ENCODE measurements at places on chromosomes 4 and X.

- DNase-seq, result no peak
These were observed 24.7 kb downstream of the KCNE5 start for GRCh38 chrX:109600237-109600651.

DNA sequence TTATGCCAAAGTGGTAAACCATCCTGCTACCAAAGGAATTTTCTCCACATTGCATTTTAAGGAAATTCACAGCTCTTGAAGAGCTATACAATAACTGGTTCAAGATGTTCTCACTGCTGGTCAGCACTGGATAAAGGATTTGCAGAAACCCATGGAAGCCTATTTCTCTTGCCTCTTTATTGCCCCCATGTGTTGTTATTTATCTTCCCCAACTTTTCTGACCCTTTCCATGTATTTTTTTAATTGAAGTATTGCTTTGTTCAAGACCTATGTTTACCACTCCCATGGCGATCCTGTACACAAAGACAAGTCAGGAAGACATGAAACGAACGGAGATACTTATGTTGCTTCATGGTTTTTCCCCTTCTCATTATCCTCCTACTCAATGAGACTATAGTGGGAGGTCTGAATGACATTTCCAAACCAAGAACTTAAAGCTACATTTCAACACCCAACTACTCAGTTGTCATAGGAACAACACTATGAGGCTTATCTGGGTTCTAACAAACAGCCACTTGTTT, 566.4 kb upstream of the DIPK2B start:
- DNase-seq, result no peak

DNA sequence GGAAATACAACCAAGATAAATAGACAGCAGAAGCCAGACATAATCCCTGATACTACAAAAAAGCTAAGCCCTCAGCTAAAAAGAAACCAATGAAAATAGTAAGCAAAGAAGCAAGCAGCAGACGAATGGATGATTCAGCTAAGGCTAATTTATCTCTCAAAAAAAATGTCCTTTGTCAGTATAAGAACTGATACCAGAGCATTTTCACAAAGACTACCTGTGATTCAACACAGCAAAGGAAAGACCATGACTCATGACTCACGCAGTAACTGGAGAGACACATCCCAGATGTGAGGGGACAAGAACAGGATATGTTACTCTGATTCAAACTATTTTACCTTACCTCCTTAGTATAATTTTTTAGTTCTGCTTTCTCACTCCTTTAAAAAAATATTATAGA, 22.7 kb upstream of the TMPRSS11F start:
- DNase-seq, result no peak

- peak; percentile 36 for DNase-seq
These were observed 38.5 kb upstream of the FGFBP2 start for GRCh38 chr4:16001484-16001858.

DNA sequence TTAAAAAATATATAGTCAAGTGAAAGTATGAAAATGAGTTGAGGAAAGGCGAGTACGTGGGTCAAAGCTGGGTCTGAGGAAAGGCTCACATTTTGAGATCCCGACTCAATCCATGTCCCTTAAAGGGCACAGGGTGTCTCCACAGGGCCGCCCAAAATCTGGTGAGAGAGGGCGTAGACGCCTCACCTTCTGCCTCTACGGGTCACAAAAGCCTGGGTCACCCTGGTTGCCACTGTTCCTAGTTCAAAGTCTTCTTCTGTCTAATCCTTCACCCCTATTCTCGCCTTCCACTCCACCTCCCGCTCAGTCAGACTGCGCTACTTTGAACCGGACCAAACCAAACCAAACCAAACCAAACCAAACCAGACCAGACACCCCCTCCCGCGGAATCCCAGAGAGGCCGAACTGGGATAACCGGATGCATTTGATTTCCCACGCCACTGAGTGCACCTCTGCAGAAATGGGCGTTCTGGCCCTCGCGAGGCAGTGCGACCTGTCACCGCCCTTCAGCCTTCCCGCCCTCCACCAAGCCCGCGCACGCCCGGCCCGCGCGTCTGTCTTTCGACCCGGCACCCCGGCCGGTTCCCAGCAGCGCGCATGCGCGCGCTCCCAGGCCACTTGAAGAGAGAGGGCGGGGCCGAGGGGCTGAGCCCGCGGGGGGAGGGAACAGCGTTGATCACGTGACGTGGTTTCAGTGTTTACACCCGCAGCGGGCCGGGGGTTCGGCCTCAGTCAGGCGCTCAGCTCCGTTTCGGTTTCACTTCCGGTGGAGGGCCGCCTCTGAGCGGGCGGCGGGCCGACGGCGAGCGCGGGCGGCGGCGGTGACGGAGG, at the start of gene FMR1:
TSS of gene FMR1 (plus strand) at position 728 of the 831 bp plus-strand sequence. CDS start 261 bp downstream, outside the sequence.
- DNase-seq, result peak; percentile 94

- no peak for DNase-seq
These were observed 85.9 kb downstream of the ARSJ start for GRCh38 chr4:113893546-113893945.

GRCh38 chrX:39815631-39816030, 282.1 kb downstream of the BCOR start:
- no peak for DNase-seq

GRCh38 chrX:7841084-7841805, 1.7 kb upstream of the VCX start:
- DNase-seq, result no peak

- no peak for DNase-seq
These were observed 70.7 kb downstream of the REPS2 start for GRCh38 chrX:17017134-17017533.

GRCh38 chr4:147288512-147288911, 192.4 kb upstream of the EDNRA start:
- no peak for DNase-seq

- no peak for DNase-seq
These were observed 40.5 kb upstream of the NRK start for GRCh38 chrX:105781804-105782203.

DNA sequence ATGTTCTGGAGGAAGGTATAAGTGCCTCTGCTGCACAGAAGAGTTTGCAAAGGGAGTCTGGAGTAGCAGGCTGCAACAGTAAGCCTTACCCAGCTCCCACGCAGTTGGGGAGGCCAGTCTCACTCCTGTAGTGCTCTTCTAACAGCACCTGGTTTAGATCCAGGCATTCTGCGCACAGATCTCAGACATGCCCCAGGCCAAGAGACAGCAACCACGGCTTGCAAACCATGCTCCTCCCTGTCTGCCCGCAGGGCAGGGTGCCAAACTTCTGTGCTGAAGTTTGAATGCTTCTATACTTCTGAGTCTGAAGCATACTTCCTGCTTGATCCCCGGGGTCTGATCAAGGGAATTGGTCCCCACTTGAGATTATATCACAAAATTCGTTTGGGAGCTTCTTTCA, 106.3 kb downstream of the LINC00632 start:
- no peak for DNase-seq

- DNase-seq, result no peak
These were observed 221.2 kb downstream of the NKX6-1 start for GRCh38 chr4:84277923-84278322.

- DNase-seq, result no peak
These were observed 315.8 kb downstream of the RPA4 start for GRCh38 chrX:97199501-97199900.

DNA sequence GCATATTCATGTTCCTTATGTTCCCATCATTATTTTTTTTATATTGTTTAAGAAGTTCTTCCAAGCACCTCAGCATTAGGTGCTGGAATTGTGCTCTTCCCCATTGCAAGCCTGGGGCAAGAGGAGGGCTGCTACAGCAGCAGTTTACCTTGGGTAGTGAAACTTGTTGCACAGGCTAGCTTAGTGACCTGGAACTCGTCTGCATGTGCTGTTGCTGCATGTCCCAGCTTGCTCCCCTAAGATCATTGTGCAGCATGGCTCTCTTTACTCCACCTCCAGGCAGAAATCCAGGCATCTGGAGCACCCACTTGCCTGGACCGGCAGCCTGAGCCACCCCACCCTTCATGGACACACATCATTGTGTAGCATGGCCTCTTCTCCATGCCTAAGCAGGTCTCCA, 776.0 kb downstream of the GLUD2 start:
- DNase-seq, result no peak

DNA sequence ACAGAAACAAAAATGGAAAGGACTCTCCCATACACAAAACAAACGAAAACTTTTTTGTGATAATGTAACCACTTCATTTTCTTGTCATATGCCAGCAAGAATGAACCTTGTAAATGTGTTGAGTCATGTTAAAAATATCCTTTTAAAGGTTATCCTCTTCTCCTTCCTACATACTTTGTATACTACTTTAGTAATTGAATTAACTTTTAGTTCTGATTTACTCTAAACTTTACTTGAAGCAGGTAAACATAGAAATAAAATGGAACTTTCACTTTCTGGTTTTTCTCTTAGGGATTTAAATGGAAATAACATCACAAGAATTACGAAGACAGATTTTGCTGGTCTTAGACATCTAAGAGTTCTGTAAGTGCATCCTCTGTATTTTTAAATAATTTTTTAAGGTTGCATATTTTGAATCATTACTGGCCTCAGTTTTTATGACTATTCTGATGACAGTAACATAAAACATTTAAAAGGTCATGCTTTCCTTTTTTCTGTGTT, 4.7 kb downstream of the SLIT2 start:
- no peak for DNase-seq

DNA sequence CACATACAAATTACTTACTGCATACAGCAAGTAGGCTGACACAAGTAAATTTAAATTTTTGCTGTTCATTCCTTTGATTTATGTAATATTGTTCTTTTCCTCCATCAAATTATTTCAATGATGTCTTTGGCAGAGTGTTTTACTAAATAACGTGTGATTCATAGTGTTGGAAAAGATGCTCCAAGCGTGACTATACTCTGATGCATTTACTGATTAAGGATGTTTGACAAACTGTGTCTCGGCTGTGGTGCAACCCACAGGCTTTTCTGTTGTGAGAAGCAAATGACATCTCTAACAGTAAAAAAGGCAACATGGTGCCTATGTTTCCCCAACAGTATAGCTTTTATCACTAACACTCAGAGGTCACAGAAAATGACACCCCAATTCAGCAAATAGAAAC, 540.9 kb downstream of the PPP4R3C start:
- DNase-seq, result no peak

GRCh38 chr4:177740563-177740962, 298.3 kb upstream of the AGA start:
- no peak for DNase-seq

GRCh38 chr4:145551660-145552059, 67.5 kb upstream of the MMAA start:
- DNase-seq, result no peak

DNA sequence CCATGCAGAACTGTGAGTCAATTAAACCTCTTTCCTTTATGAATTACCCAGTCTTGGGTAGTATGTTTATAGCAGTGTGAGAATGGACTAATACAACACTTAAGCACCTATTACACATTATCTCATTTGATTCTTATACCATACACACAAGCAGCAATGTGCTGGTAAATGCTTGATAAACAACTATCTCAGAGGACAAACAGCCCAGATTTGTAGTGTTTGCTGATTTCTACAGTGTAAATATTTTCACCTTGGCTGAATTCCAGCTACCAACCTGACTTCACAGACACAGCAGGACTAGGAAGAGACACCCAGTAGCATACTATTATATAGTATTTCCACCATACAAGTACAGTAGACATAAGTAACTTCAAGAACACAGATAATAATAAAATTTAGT, 406.5 kb upstream of the CNKSR2 start:
- no peak for DNase-seq

DNA sequence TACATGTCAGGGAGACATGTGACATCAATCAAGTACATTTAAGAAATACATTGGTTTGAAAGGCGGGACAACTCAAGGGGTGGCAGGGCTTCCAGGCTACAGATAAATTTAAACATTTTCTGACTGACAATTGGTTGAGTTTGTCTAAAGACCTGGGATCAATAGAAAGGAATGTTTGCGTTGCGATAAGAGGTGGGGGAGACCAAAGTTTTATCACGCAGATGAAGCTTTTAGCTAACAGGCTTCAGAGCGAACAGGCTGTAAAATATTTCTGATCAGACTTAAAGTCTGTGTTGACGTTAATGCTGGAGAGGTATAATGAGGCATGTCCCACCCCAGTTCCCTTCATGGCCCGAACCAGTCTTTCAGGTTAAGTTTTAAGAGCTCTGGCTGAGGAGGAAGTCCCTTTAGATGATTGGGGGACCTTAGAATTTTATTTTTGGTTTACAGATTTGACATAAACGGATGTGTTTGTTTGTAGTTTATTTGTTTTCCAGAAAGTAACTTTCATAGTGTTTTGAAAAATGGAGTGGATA, 346.7 kb upstream of the RASGEF1B start:
- DNase-seq, result no peak

DNA sequence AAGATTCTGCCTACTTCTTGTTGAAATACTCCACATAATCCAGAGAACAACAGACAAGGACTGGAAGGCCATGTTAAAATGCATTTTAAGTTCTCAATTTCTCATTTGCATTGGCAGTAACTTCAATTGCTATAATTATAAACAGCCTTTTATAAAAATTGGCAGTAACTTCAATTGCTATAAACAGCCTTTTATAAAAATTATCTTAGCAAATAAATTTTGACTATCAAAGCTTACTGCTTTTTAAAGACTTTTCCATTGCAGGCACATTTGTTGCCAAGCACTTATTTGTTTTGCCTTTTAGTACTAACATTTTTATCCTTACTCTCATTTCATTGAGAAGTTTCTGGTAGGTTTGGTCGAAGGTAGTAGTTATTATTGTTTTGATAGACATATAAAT, 17.8 kb downstream of the SCFD2 start:
- no peak for DNase-seq

- no peak for DNase-seq
These were observed 5.0 kb upstream of the BANK1 start for GRCh38 chr4:101785486-101785885.

GRCh38 chr4:56671860-56672259, 9.2 kb downstream of the HOPX start:
- no peak for DNase-seq

DNA sequence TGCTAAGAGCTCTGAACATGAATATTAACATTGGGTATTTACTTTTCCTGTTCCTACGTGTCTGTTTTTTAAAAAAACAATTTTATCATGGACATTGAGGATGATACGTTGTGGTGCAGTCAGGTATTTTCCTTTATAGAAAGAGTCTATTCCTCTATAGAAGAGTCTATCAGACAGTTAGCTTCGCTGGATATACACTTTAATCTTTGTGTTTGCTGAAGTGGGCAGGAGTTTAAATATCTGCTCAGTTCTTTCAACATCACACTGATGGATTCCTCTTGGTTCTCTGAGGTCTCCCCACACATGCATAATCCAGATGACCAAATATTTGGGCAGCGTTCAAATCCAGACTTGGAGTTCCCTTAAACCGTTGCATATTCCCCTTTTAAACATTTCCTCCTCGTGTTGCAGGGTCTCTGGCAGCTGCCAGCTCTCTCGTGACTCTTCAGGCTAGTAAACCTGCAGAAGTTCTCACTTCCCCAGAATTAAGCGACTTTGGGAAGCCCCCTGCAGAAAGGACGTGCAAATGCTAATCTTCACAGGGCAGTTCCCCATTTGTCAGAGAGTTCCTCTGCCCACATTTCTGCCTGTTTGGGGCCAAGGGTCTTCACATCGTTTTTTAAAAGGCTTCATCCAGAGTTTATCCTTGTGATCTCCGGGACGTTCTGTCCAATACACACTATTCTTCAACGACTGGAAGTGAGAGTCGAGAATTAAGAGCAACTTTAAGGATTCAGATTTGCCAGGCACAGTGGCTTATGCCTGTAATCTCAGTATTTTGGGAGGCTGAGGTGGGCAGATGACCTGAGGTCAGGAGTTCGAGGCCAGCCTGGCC, 20.5 kb upstream of the DHRSX start:
- DNase-seq, result no peak

GRCh38 chr4:164716901-164717300, 37.0 kb upstream of the SMIM31 start:
- DNase-seq, result no peak

GRCh38 chrX:3678328-3678727, 35.1 kb downstream of the PRKX start:
- DNase-seq, result no peak
